ENCODE measurements at places on chromosomes 3 and 15. TPM values are rescaled to one million over a fixed set of nuclear protein-coding genes. Genes with fewer than 3 reads are reported as not detected.

CGNL1 gene
- not detected for total RNA-seq

MKRN3 gene
- not detected for total RNA-seq

PCOLCE2 gene
- total RNA-seq = 3.2 TPM

GOLGA6A gene
- not detected for total RNA-seq

MINDY4B gene
- not detected for total RNA-seq

PCLAF gene
- total RNA-seq = 8.6 TPM

LRTM1 gene
- not detected for total RNA-seq

RLBP1 gene
- total RNA-seq = not detected

GOLGA6L7 gene
- total RNA-seq = not detected

PRR20G gene
- total RNA-seq = not detected

CAND2 gene
- not detected for total RNA-seq

LRRN1 gene
- 1.2 TPM for total RNA-seq

PLCB2 gene
- 0.15 TPM for total RNA-seq

Measured in MCF 10A (cell line).